A549 treated with CORT108297 at 1 μM for 4 hours (cell line): ENCODE measurements at places on chromosomes 11 and 22. TPM values are rescaled to one million over a fixed set of nuclear protein-coding genes. Genes with fewer than 3 reads are reported as not detected.

Gene FGF19
- total RNA-seq, result 0.03 to 0.08 TPM in 2 of 5 replicates, not detected in the others

Gene MMP8
- total RNA-seq, result not detected in 5 replicates

Gene YPEL1
- 0.13 to 0.42 TPM (median 0.23 TPM) in 5 replicates for total RNA-seq

Gene BCO2
- total RNA-seq, result 0.40 to 1.2 TPM (median 0.80 TPM) in 5 replicates

Gene PRR5
- 12.2 to 20.9 TPM (median 20.2 TPM) in 5 replicates for total RNA-seq

Gene TCIRG1
- 82.2 to 198 TPM (median 165 TPM) in 5 replicates for total RNA-seq

Gene DERL3
- 0.17 to 1.6 TPM (median 0.34 TPM) in 5 replicates for total RNA-seq

Gene CHRM1
- total RNA-seq, result 0.02 to 0.16 TPM (median 0.03 TPM) in 4 of 5 replicates, not detected in the other

Gene MAP6
- total RNA-seq, result 1.5 to 1.9 TPM (median 1.7 TPM) in 5 replicates

Gene BEST1
- total RNA-seq, result 1.5 to 2.5 TPM (median 2.0 TPM) in 5 replicates
